ENCODE measurements at places on chromosomes 7 and 10.

DNA sequence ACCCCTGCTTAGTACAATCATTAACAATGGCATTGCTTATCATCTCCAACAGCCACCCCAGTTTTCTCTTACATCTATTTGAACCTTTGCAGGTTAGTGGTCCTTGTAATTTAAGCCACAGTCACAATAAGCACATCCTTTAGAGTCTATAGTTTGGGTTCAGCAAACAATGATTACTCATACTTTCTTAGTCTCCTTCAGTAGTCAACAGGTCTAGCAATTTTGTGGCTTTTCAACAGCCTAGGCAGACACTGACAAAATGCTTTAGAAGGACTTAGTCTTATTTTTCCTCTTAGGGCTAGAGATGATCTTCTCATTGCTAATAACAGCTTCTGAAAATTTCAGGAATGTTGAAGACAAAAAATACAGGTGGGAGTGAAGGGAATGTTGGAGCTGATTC, 32.3 kb upstream of the FAM204A start:
- DNase-seq, result no peak

GRCh38 chr10:63749915-63750314, 228.7 kb downstream of the REEP3 start:
- no peak for DNase-seq

- no peak for DNase-seq
Measured at GRCh38 chr7:138549082-138549481, 89.0 kb downstream of the TRIM24 start.

DNA sequence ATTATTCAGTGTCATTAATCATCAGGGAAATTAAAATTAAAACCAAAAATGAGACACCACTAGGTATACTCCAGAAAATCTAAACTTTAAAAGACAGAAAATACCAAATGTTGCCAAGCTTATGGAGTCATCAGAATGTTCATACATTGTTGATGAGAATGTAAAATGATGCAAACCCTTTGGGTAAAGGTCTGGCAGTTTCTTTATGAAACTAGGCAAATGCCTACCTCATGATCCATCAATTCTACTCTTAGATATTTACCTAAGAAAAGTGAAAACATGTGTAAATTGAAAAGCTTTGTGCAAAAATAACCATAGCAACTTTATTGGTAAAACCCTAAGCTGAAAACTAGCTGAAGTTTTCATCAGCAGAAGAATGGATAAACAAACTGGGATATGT, 329.5 kb upstream of the MEOX2 start:
- no peak for DNase-seq

DNA sequence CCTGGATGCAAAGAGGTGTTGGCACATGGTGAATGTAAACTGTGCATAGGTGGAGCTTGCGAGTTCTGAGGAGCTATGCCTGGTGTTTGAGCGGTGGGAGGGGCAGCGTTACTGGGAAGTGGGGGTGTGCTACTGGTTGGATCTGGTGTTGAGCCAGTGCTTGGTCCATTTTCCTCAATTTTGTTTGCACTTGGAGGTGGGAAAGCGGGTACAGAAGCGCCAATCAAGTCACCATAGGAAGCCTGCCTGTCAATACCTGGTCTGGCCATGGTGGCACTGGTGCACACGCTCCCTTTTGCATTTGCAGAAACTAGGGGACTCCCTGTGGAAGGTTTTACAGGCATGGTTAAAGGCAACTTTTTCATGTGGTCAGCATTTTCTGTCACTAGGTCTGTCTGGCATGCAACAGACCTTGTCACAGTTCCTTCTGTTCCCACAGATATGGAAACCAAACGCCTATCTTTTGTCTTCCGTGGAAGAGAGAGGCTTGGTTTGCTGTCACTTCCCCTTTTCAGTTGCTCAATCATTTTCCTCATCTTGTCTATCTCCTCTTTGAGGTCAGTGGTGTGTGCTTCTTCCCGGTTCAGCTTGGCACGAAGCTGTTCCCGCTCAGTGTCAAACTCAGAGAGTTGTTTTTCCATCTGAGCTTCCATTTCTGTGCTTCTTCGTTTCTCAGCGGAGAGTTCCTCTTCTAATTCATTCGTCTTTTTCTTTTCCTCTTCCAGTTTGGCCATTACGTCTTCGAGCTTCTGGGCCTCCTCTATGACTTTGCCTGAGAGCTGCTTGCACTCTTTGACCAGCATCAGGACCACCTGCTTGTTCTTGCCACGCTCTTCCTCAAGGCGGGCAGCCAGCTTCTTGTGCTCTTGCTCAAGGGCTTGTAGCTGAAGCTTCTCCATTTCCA, 81.1 kb downstream of the CTTNBP2 start:
- no peak for DNase-seq

GRCh38 chr7:134126966-134127848, at the start of gene LRGUK:
Gene LRGUK (plus strand): TSS chr7:134127340. CDS start chr7:134127368, 28 bp downstream.
- peak; percentile 44 for DNase-seq

DNA sequence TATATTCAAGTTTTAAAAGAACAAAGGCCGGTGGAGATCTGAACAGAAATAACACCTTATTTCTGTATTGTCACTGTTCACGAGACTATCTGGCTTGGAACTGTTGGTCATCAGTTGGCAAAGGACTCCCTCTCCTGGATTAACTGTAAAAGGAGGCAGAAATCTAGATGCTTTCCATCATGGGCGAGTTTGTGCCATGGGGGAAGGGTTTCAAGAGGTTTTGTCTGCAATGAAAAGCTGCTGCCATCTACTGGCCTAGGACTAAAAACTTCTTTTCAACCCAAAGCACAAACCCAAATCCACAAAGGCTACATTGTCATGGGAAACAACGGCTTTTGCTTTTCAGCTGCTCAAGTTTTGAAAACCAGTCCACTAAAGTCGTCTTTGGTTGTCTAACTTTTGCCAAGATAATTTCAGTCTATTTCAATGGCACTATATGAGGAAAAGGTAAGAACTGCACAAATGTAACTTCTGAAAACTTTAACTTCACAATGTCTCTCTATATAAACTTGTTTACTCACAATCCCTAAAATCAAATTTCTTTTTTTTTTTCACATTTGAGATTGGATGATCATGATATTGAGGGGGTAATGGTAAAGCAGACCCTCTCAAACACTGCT, 196.8 kb downstream of the SKAP2 start:
- DNase-seq, result no peak

- DNase-seq, result no peak
Measured at GRCh38 chr7:49245062-49245461, 320.7 kb downstream of the CDC14C start.

DNA sequence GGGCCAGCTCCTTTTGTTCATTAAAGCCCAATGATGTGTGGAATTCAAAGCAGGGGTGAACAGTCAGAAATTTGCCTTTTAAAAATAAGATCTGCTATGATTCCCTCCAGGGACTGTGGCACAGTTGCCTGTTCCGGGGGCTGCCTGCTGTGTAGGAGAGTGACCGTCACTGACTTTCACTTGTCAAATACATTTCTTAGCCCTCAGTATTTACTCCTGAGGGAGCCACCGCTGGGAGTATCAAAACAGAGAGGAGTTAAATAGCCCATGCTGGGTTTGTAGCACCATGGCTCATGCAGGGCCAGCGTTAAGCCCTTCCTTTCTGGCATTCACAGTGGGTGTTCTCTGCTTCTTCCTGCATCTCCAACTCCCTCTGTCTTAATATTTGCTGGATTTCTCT, 897.8 kb downstream of the SORCS3 start:
- no peak for DNase-seq

DNA sequence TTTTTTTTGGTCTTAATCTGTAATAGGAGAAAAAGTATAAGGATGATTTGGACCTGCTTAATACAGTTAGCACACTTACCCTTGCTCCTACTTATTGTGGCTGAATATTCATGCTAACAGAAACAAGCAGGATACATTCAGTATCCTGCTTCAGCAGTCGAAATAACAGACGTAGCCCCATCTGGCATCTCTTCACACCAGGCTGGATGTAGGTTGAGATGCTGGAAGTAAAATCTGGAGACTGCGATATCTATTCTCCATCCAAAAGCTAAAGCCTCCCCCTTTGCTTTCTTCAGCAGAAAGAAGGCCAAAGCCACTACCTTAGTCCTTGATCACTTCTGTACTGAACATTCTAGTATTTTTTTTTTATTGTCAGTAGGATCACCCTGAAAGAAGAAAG, 537.4 kb downstream of the AUTS2 start:
- DNase-seq, result no peak

- no peak for DNase-seq
Measured at GRCh38 chr10:113917636-113918035, 63.2 kb downstream of the NHLRC2 start.

DNA sequence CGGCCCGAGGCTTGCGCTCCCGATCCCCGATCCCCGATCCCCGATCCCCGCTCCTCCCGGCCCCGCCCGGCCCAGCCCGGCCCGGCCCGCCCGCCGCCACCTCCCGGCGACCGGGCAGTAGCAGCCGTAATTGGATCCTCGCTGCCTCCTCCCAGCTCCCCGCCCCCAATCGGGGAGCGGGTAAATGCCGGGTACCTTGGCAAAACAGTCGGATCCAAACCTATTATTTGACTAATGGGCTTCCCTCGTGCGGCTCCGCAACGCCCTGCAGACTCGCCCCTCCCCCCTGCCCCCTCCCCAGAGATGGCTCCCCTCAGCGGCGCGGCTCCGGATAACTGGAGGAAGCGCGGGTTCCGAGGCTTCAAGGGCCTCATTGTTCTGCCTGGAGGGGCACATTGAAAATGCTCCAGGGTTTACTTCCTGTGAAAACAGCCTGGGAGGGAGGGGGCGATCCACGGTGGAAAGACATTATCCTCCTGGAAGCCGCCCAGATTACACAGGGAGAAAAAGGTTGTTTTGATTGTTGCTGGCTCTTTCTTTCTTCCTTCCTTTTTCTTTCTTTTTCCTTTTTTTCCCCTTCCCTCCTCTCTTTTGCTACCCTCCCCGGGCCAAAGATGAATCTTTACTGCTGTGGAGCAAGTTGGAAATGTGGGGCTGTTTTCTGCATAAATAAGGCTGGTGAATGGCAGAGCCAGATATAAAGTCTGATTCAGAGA, 94.7 kb upstream of the ZMIZ1 start:
- no peak for DNase-seq

- DNase-seq, result no peak
Measured at GRCh38 chr10:76921383-76922010, 716.1 kb downstream of the KCNMA1 start.

DNA sequence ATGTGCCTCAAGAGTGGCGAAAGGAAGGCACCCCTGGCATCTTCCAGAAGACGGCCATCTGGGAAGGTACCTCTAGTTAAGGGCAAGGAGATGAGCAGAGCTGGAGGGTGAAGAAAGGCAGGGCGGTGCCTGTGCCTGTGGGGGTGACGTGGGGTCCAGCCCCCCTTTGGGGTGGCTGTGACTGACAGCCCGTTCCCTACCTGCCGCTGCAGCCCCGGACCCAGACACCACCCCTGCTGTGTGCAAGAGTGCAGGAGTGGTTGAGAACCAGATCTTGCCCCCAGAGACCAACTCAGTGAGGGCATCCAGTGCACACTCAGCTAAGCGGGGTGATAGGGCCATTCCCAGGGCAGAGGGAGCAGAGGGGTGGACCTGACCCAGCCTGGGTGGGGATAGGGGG, 4.3 kb upstream of the MUC17 start:
- no peak for DNase-seq

DNA sequence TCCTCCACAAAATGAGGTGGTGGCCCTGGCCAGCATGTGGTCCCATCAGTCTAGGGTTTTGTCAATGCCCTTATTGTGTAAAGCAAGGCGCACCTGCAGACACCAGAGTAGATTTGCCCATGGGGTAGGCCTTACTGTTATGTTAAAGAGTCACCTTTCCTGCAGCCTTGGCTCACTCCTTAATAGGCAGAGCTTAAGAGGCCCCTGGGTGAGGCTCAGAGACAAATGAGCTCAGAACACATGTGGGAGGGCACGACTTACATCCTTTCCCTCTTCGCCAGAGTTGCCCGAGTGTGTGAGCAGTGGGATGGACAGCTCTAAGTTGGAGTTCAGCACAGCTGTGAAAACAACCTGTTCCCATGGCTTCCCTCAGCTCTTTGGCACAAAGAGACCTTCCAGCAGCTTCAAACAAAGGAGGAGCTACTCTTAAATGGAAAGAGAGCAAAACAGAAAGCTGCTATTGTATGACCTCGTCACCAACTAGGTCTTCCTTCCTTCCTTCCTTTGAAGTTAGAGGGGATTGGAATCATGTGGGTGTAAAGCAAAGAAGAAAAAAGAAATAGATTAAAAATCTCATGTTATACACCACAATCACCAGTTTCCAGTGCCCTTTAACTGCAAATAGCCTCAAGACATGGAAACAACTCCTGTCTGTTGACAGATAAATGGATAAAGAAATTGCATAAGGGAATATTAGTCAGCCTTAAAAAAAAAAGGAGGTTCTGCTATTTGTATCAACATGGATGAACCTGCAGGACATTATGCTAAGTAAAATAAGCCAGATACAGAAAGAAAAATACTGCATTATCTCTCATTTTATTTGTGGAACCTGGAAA, 11.9 kb upstream of the XPNPEP1 start:
- no peak for DNase-seq

DNA sequence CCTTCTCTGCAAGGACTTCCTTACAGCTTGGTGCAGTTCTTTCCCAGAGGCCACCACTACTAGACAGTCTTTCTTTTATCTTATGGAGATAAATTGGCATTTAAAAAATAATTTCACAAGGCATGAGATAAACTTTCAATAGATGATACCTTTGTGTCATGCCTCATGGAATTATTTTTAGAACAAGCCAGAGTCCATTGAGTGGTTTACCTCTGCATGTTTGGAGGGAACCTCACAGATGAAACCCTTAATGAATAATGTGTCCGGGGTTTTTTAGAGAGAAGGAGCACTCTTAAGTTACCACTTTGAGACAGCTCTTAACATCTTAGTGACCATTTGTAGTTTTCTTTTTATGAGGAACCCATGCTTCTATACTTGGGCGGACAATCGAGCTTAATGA, 17.2 kb downstream of the NODAL start:
- no peak for DNase-seq

- DNase-seq, result no peak
Measured at GRCh38 chr10:106576534-106576933, 588.0 kb downstream of the SORCS1 start.

- no peak for DNase-seq
Measured at GRCh38 chr7:149292462-149292823, 30.4 kb downstream of the ZNF783 start.

DNA sequence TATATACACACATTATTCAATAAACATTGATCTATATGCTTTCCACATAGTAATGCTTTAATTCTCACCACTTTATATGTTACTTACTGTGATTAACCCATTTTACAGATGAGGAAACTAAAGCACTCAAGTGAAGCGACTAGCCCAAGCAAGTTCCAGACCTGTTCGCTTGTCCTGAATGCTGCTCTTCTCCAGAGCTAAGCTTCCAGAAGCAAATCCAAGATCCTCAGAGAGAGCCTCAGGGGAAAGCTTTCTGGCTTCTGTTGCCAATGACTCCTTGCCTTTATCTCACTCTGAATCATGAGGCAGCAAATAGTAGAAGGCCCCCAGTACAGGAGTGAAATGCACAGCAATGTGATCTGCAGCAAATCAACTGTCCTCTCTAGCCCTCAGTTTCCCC, 32.2 kb downstream of the XPNPEP1 start:
- no peak for DNase-seq

Measured in thoracic aorta (tissue), 2 donors.